ENCODE measurements at places on chromosomes 4 and X.

- DNase-seq = no peak
Observed at GRCh38 chr4:111074523-111075114, 451.7 kb upstream of the PITX2 start.

- DNase-seq = no peak
Observed at GRCh38 chrX:13022926-13023325, 21.5 kb downstream of the FAM9C start.

GRCh38 chr4:7244331-7244665 lies 52.0 kb downstream of the SORCS2 start:
- DNase-seq = no peak

DNA sequence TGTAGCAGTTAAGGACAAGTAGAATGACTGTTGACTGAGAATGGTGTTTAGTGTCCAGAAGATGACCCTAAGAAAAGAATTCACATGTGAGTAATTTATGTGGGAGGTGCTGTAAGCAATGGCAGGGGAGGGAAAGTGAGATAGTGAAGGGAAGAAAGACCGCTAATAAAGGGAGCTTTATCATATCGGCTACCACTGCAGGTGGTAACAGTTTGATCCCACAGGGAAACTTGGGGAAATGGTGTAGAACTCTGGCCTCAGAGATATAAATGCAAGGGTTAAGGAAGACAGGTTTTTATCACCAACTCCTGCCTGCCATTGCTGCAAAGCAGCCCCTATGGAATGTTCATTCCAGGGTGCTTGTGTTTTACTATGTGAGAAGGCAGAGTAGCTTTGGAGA lies 489.6 kb downstream of the STPG2 start:
- DNase-seq = no peak

DNA sequence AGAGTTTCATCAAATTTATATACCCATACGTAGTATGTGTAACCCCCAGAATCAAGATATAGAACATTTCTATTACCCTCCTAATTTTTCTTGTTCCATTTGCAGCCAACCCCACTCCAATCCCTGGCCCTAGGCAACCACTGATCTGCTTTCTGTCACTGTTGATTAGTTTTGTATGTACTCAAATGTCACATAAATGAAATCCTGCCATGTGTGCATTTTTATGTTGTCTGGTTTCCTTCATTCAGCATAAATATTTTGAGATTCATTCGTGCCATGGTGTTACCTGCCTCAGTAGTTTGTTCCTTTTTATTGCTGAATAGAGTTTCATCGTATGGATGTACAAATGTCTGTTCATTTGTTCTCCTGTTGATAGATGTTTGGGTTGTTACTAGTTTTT lies 126.3 kb downstream of the MID1IP1 start:
- DNase-seq = no peak

GRCh38 chr4:183074288-183074990 lies 24.6 kb upstream of the WWC2 start:
- DNase-seq = no peak

- DNase-seq = no peak
Observed at GRCh38 chr4:142840516-142841123, 5.5 kb downstream of the INPP4B start.

DNA sequence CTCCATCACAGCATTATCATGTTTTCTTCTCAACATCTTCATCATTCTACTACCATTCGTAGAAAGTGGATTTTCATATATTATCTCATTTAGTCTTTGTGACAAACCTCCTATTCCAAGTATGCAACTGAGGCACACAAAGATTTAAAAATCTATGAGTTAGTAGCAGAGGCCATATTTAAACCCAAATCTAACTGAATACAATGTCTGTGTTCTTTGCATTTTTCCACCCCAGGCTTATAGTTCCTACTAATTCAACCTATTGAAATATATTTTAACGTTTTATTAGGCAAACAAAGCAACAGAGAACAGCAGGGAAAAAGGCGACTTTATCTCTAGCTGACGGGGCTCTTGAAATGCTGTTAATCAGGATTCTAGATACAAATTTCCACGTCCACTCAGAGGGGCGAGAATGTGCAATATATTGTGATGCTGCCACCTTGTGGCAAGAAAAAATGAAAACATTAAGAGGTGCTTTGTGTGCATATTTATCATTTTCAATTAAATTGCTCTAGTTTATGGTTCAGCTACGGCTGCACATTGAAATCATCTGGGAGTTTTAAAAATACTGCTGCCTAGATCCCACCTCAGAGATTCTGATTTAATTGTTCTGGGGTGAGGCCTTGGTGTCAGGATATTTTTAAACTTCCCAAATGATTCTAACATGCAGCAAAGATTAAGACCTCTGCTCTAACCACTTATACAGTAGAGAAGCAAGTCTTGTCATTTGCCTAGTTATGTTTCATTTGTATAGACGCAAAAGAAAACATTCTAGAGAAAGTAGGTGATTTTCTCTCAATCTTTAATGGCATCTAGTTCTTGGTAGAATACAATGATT lies 315.9 kb downstream of the MAPK10 start:
- DNase-seq = no peak

DNA sequence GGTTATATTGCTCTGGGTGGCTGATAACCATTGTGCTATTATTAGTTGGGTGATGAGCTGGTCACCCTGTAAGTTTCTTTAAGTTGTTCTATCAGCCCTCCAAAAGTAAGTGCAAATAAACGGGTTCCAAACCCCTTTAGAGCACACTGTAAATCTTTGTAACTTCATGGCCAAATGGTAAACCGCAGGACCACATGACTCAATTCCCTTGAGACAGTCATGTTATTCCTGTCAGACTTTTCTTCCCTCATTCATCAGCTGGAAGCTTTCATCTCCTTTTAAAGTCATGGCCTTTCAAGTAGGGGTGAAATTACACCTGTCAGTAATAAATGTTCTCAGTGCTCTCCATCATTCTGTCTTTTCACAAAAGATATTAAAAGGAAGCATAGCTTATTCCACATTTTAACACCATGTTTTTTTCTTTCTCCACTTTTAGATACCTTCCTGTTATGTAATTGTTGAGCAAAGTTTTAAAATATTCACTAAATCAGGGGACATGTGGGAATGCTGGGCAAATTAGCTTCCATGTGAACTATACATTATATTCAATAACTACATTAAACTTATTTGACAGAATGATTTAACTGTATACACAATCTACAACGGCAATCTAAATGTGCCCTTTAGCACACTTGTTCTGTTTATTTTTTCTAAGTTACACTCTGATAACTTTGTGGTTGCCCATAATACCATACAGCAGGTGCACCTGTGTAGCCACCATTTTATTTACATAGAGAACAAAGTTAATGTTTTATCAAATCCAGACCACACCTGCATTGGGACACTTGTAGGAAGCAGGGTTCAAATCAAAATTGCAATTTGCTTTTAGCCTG lies 275.5 kb downstream of the CFAP299 start:
- DNase-seq = no peak

- DNase-seq = no peak
Observed at GRCh38 chr4:61212788-61213187, 12.7 kb downstream of the ADGRL3 start.

GRCh38 chr4:48853604-48854394 lies 22.9 kb downstream of the OCIAD1 start:
- no peak for DNase-seq

GRCh38 chr4:40875507-40876150 lies 125.9 kb downstream of the NSUN7 start:
- DNase-seq = no peak

DNA sequence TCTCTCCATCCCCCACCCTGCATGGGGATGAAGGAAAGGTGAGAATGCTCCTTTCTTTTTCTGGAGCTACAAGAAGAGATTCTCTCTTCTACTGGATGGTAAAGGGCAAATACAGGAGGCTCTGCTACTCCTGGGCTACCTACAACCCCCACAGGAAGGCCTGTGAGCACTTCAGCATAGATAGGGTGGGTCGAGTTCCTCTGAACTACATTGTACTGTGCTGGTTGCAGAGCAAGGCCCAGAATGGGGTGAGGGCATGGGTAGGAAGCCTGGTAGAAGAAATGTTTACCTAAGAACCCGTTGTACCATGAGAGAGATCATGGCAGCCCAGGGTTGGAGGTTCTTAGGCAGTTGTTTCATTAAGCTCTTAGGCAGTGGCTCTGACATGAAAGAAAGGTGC lies 510.4 kb downstream of the MID1IP1 start:
- DNase-seq = no peak

DNA sequence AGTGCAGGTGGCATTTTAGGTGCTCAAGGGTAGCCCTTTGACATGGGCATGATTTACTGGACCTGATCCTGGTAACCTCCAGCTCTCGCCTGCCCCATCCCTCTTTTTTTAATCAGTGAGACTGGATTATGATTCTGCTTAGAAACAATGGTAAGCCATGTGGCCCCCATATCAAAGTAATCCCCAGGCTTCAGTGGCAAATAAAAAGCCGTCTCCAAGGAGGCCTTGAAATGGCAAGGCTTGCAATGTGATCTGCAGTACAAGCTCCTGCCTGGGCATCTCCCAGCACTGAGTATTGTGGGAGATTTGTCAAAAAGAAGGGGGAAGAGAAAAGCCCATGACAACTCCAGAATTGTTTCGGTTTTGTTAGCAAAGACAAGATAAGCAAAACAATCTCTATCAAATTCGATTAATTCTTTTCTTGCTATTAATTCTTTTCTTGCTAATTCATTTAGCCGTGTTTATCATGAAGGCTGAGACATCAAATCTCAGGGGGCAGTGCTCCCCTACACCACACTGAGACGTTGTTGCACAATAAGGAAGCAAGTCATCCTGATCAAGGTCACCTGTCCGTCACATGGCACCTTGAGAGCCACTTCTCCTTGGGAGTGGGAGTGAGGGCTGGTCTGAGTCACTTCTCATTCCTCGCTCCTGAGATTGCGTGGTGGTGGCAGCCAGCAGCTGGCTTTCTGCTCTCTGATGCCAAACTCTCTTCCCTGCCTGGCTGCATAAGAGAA lies 312.7 kb upstream of the GATB start:
- no peak for DNase-seq

DNA sequence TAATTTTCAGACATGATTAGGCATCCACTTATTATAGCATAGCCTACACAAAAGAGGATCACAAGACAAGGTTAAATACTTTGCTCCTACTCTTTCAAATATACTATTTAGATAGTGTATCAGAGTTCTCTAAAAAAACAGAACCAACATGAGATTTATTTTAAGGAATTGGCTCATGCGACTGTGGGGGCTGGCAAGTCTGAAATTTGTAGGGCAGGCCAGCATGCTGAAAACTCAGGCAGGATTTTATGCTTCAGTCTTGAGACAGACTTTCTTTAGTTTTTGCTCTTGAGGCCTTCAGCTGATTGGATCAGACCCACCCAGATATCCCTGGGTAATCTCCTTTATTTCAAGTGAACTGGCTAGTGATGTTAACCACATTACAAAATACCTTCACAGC lies 169.5 kb downstream of the MAML3 start:
- no peak for DNase-seq

- no peak for DNase-seq
Observed at GRCh38 chr4:26157541-26157940, 163.3 kb upstream of the RBPJ start.

GRCh38 chr4:78222575-78223186 lies 165.6 kb downstream of the FRAS1 start:
- no peak for DNase-seq

- no peak for DNase-seq
Observed at GRCh38 chrX:11064851-11065600, 46.1 kb upstream of the HCCS start.

GRCh38 chr4:135185256-135185655 lies 983.7 kb upstream of the PABPC4L start:
- no peak for DNase-seq

DNA sequence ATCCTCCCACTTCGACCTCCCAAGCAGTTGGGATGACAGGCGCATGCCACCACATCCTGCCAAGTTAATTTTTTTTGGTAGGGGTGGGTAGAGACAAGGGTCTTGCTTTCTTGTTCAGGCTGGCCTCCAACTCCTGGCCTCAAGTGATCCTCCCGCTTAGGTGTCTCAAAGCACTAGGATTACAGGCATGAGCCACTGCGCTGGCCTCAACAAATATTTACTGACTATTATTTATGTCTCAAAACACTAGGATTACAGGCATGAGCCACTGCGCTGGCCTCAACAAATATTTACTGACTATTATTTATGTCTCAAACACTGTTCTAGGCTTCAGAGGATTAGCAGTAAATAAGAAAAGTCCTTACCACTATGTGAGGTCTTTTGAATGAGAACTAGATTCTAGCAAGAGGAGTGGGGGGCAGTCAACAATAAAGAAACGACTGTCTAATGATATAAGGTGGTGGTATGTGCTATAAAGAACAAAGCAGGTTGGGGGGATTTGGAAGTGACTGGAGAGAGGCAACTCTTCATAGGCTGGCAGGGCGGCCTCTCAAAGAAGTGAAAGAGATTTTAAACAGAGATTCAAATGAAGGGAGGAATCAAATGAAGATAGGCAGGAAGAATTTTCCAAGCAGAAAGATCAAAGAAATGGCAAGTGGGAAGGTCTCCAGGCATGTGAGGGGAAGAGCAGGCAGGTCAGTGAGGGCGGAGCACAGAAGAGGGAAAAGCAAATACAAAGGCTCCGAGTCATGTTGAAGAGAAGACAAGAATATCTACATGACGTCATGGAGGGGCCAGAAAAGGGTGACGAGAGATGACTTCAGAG lies 12.7 kb upstream of the ACSL1 start:
- DNase-seq = no peak

DNA sequence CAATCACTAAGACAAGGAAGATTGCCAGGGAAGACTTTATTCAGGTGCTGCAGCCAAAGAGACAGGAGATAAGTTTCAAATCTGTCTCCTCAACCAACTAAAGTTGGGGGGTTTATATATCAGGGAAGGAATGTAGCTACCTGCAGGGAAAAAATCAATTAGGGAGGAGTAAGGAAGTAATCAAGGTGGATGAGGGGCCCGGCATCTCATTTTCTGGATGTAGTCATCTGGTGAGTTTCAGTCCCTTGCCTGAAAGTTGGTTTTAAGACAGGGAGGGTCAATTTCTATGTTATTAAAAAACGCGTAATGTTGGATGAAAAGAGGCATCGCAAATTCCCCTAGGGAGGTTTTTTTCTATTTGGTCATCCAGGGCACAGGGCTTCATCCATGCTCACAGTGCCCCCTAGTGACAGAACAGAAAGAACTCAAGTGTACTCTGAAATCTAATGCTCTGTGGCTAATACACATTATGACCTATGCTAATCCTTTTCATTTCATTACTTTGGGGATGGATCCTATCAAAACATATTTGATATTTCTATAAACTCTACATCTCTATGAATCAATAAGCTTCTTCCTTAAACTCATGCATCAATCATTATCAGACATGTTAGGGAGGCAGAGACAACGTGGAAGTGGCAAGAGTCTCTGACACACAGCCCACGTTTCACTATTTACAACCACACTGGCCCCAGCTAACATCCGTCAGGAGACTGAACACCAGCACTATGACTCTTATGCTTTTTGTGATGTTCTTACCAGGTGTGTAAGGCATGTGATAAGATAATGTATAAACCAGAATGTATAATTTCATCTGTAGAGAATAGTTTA lies 1577.0 kb upstream of the TENM3 start:
- DNase-seq = no peak

All from cerebellar nuclear complex (tissue), 1 donor.